ENCODE measurements at places on chromosomes 5 and 9.
A peak's percentile ranks its signal among the peaks of the same experiment; 100 is the strongest.

- peak; percentile 8 for ATAC-seq
These were observed 483 bp upstream of the EIF4EBP3 start for GRCh38 chr5:140546851-140547507.

DNA sequence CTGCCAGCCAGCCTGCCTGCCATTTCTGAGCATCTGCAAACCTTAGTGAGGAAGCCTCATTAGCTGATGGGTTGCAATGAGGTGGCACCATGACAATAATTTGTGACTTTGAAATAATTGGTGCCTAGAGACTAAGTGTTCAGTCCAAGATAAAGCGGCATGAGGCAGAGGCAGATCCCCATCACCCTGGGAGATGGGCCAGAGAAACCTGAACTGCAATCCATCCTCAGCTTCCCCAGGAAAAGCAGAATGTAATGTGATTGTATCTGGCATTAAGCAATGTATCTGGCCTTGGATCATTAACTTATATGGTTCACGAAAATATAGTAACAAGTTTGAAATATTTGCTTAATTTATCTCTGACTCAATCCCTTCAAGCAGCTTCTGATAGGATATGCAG, 101.0 kb downstream of the SPOCK1 start:
- ATAC-seq, result no peak

- ATAC-seq, result no peak
These were observed 103.1 kb downstream of the BNC2 start for GRCh38 chr9:16767366-16767765.

- ATAC-seq, result no peak
These were observed 4.9 kb downstream of the GMCL2 start for GRCh38 chr5:178182158-178182876.

DNA sequence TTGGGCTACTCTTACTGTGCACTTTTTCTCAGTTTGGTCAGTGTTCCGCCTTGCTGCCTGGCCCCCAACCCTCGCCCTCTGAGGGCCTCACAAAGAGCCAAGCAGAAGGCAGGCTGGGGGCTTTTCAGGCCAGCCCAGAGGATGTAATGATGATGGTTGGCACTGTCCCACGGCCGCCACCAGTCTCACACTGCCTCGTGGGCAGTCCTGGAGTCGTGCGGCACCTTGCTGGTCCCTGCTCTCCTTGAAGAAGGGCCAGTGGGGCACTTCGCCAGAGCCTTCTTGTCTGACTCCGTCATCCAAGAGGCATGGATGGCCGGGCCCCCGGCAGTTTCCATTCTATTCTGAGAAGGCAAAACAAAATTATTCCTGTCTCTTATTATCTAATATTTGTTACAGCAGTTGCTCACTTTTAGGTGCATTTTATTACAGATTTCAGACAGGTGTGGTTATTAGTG, 21.0 kb downstream of the TENT4A start:
- no peak for ATAC-seq

DNA sequence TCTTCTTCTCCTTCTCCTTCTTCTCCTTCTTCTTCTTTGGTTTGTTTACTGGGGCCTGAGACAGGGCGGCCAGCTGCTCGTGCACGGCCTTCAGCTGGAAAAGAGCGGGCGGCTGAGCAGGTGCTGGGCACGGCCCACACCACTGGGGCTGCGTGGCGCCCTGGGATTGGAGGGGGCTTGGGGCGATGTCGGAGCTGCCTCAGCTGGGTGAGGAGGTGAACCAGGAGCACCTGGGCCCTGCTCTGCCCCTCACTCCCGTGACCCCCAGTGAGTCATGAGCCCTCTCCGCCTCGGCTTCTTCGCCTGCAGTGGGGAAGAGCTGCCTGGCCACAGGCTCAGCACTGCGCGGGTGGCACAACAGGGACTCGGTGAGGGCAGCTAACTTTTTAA, 14.9 kb downstream of the BRD3OS start:
- ATAC-seq, result no peak

DNA sequence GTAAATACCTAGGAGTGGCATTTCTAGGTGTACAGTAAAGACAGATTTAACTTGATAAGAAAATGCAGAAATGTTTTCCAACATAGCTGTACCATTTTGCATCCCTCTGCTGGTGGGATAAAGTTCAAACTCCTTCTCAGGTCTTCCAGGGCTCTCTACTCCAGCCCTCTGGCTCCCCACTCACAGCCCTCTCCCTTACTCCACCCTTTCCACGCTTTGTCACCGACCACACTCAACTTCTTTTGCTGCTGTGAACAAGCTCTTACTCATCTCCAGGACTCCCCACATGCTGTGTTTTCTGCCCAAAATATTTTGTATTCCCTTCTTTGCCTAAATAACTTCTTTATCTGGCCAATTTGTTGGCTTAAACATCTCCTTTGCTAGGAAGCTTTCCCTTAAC, 90.6 kb upstream of the OSMR start:
- ATAC-seq, result no peak

DNA sequence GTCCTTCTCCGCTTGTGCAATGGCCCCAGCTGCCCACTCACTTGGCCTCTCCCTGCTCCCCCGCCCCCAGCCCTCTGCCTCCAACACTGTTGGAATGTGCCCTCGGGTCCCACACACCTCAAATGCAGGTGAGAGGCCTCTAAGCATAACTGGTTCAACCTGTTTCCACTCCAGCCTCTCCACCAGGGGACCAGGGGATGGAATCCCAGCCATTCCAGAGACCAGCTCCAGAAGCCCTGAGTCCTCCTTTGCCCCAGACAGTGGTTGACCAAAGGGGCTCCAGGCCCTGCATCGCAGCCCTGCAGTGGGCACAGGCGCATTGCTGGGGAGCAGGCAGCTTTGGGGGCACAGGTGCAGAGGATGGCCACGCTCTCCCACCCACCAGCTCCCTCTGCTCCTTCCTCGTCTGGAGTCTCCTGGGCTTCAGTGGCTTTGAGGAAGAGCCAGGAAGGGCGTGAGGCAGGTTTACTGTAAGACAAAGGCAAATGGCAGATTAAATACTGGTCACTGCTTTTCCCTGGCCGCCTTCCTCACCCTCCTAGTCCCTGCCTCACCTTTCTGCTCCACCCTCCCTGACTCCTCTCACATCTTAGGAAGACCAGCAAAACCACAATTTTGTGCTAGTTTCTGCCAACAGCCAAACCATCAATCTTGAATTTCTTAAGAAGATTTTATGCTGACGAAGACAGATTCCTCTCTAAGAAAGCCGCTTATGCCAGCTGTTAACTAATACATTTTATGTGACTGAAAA, 29.1 kb upstream of the IRX2 start:
- ATAC-seq, result no peak

DNA sequence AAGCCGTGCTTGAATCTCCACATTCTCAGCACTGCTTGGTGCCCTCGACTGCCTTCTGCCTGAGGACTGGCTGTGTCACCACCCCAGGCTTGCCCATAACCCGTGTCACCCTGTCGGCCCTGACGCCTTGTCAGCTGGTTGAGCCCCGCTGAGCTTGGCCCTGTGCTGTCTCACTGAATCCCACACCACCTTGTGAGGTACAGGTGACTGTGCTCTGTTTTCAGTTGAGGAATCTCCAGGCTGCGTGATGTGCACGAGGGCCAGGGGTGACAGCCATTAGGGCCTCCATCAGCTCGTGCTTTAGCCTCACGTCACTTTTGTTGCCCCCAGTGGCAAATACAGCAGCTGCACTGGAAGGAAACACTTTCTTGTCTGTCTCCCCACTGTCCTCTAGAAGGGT, 90.7 kb downstream of the CACNA1B start:
- ATAC-seq, result no peak

DNA sequence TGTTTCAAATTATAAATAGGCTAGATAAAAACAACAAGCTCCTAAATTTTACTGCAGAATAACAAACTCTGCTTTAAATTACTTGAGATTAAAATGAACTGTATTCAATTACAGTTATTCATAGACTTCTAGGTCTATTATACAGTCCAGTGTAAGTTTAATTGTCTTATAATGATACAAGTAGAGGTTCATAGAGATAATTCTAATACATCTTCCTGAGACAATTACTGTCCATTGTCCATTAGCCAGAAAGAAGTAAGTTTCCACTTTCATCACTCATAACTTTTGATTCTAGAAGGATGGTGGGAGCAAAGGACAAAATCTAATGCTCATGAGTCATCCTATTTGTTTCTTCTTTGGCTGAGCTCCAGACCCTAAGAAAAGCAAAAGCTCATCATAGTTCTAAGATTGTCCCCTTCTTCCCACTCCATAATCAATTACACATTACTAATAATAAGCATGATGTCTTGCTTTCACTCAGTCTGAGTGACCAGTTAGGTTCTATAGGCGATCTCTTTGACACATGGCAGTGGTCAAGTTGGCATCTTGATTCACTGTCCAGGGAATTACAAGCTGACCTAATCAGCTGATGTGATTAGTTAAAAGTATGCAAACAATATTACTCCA, 502.5 kb upstream of the IZUMO3 start:
- ATAC-seq, result no peak

GRCh38 chr5:32170303-32171151, 3.6 kb downstream of the GOLPH3 start:
- ATAC-seq, result no peak

DNA sequence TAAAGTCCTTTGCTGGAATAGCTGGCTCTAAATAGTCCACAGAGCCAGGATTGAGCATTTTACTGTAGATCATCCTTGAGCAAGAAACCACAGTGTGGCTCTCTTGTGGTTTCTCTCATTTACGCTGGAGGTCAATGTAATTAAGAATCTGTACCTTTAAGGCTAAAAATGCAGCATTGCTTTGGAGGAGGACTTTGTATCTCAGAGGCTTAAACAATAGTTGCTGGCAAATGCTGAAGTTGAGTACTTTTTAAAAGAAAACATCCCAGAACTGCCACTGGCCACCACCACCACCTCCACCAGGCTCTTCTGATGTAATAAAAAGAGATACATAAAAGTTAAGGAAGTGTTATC, 177.3 kb upstream of the ADAMTSL1 start:
- ATAC-seq, result peak; percentile 60

DNA sequence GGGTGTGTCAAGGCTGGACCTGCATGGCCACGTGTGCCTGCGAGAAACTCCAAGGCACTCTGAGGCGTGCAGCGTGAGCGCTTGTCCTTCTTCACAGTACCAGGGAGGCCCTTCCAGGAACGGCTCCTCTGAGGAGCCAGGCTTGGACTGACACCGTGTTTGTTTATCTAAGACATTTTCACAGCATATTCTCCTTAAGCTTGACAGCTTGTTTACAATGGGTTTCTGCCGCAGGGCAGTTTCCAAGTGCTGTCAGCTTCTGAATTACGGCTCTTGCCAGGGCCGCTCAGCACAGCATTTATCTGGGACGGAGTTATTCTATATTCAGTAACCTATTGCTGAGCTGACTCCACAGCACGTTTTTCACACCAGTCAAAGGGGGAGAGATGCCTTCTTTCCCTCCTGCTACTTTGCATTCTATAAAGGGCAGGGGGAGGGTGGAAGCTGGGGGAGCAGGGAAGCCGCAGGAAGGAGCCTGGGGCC, 98.4 kb downstream of the LMNB1 start:
- no peak for ATAC-seq

DNA sequence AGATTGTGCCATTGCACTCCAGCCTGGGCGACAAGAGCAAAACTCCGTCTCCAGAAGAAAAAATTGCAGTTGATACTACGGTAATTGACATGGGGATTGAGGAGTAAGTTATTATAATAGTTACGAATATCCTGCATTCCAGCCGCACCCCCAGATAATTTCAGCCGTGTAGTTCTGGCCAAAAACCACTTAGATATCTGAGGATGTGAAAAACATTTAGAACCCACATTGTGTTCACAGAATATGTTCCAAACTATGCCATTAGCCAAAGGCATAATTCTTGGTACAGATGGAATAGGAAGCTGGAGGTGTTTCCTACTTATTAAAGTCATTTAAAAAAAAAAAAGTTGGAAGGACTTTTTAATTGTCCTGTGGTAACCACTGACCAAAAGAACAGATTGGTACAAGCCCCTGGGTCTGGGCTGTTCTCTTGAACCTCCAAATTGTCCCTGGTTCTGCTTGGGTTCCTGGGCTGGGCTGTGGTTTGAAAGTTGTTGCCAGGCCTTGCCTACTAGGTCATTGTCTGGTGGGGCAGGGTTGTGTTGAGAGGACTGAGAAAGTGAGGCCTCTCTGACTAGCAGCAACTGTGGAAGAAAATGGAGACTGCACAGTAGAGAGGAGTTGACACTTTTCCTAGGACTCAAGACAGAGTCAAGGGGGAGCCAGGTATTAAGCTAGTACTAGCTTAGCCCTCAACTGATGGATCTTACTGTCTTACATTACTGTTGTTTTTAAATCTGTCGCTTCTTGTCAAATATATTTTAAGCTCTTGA, 198.8 kb downstream of the NR3C1 start:
- peak; percentile 56 for ATAC-seq

GRCh38 chr9:35277628-35278359, 116.0 kb downstream of the UNC13B start:
- no peak for ATAC-seq

DNA sequence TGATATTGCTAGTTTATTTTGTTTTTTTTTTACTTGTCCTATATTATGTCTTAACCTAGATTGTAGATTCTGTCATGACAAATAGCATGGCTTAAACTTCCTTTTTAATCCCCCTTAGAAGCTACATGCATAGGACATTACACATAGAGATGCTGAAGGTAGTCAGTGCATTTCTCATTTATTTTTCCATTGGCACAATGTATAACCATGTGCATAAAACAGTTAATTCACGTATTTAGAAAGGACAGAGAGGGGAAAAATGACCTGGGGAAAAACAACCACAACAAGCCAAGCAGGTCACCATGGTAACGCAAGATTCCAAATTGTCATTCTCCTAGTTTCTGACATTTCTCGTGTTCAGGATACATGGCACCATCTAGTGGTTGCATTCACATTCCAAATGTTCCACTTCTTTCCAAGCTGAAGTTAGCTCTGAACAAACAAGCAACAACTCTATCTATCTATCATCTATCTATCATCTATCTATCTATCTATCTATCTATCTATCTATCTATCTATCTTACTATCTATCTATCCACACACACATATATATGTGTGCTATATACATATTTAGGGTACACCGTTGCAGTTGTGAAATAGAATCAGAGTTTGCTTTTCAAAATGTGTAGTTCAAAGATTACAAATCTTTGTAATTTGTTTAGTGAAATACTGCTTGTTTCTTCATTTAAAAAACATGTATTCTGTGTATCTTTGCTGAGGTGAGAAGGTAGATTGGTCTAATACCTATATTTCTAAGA, 487.2 kb upstream of the ST8SIA4 start:
- peak; percentile 76 for ATAC-seq

- ATAC-seq, result no peak
These were observed 11.3 kb upstream of the KIAA1958 start for GRCh38 chr9:112475318-112475717.

GRCh38 chr5:2960294-2960693, 208.8 kb upstream of the IRX2 start:
- no peak for ATAC-seq

GRCh38 chr9:126985870-126986498, 71.4 kb downstream of the RALGPS1 start:
- ATAC-seq, result no peak

GRCh38 chr5:23332650-23333251, 174.7 kb upstream of the PRDM9 start:
- 0 out of 3 replicates have a peak, but pooled peaks have one; percentile 35 for ATAC-seq

DNA sequence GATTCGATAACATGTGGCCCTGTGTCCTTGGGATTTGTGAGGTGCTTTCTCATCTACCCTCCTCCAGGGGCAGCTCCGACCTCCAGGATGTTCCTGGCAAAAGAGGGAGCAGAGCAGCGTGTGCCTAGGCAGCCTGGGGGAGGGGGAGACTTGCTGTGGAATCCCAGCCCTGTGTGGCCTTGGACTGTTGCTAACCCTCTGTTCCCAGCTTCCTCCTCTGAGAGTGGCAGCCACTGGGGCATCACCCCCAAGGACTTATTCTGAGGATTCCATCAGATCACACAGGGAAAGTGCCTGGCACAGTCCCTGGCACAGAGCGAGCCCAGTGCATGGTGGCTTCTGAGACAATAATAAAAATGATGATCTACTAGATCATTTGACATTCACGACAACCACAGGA, 265.1 kb upstream of the MVB12B start:
- no peak for ATAC-seq

- ATAC-seq, result no peak
These were observed 903 bp downstream of the CDX1 start for GRCh38 chr5:150167512-150167850.
